ENCODE measurements at places on chromosomes 7 and 10.

DNA sequence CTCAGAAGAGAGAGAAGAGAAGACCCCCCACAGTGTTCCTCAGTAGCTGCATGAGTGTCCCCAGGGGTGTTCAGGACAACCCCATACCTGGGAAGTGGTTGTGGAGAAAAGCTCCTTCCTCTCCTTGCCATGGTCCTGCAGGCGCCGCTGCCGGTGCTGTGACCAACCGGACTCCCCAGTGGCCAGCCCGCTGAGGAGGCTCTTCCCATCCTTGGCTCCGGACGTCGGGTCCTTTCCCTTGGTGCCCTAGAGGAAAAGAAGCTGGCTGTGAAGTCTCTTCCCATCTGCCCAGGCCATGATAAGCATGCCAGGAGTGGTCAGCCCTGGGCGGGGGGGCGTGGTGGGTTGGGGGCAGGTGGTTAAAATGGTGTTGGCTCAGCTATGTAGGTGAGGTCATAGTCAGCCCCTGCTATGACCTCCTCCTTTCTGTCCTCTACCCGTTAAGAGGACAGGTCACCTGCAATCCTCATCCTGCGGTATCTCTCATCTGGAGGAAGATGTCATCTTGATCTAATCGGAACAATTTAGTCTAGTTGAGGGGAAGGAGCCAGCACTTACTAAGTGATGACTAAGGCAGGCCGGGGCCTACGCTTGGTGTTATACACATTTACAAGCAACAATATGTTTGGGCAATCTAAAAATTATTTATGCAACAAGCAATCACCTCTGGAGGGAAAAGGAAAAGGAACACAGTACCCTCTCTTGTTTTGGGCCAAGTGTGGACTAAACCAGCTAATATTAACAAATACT, 13.2 kb downstream of the WDR91 start:
- DNase-seq = no peak

- DNase-seq = no peak
Observed at GRCh38 chr10:3107426-3107961, 40.1 kb downstream of the PFKP start.

- no peak for DNase-seq
Observed at GRCh38 chr10:102802920-102803534, 34.2 kb downstream of the CYP17A1 start.

GRCh38 chr10:103717341-103718246, 137.8 kb downstream of the SH3PXD2A start:
- DNase-seq = no peak

- no peak for DNase-seq
Observed at GRCh38 chr7:155825336-155825735, 13.1 kb upstream of the SHH start.

- no peak for DNase-seq
Observed at GRCh38 chr10:120506674-120507073, 49.6 kb downstream of the PLPP4 start.

- no peak for DNase-seq
Observed at GRCh38 chr7:107130487-107131220, 38.1 kb upstream of the HBP1 start.

DNA sequence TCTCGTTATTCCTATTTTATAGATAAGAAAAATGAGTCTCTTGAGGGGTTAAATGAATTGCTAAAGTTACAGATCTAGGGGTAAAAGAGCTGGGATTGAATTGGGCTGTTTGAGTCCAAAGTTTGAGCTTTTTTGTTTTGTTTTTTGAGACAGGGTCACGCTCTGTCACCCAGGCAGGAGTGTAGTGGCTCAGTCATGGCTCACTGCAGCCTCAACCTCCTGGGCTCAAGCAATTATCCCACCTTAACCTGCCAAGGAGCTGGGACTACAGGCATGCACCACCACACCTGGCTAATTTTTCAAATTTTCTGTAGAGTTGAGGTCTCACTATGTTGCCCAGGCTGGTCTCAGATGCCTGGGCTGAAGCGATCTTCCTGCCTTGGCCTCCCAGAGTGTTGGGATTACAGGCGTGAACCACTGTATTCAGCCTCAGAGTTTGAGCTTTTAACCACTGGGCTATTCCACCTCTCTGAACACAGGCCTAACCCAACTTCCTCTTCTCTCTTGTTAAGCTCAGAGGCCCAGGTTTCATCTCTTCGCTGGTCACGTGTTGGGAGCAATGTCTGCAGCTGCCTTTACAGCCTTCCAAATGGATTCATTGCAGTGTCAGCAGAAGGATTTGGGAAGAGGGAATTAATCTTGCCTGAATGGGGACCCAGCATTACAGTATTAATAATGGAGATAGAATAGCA, 8.0 kb downstream of the SUFU start:
- no peak for DNase-seq

DNA sequence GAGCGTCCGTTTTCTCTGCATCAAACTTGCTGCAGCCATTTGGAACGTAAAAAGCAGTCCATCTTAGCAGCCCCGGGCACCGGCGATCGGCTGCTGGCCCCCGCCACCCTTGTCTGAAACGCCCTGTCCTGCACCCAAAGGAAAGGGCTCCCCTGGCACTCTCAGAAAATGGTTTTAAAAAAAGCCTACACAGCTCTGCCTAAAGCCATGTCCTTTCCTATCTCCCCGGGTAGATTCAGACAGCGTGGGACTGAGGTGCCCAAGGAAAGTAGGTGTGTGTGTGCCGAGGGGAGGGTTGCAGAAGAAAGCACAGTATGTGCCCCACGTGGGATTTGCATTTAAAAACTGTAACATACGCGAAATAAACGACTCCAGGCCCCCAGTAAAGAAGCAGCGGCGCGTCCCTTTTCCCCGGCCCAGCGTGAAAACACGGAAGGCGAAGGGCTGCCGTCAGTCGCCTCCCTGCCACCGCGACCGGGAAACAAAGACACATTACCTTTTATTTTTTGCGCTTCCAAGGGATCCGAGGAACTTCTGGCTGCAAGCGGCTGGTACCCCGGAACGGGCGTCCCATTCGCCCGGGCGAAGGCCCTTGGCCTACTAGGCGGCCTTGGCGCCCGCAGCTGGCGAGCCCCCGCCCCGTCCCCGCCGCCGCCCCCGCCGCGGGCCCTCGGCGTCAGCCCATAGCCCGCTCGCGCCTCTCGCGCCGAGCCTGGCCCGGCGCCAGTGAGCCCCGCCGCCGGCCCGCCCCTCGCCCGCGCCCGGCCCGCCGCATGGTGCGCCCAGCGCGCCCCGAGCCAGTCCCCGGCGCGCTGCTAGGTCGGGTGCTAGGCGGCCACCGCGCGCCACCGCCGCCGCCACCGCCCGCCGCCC, 304.6 kb downstream of the PRPF18 start:
- no peak for DNase-seq

- DNase-seq = no peak
Observed at GRCh38 chr7:83547526-83547925, 101.4 kb downstream of the SEMA3E start.

DNA sequence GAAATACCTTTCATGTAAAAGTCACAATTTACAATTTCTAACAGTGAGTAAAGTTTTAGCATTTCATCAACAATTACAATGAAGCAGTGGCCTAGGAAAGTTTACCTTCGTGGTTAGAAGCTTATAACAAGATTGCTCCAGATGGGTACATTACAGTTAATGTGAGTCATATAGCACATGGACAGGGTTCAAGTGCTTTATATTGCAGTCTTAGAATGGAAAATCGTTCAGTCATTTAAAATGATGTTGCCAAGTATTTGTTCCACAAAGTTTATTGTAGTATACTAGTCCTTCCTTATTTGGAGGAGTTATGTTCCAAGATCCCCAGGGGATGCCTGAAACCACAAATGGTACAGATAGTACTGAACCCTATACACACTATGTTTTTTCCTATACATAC, 174.6 kb upstream of the TARP start:
- no peak for DNase-seq

DNA sequence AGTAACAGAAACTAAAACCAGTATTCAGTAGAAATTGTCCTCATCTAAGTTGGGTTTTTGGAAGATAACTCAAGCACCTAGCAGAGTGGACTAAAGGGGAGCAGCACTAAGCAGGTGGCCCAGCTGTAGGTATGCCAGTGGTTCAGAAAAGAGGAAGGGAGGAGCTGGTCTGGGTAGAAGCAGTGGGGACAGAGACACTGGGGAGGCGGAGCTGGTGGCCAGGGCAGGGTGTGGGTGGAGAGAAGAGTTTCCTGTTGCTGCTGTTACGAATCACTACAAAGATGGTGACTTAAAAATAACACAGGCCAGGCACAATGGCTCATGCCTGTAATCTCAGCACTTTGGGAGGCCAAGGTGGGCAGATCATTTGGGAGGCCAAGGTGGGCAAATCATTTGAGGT, 136.2 kb downstream of the WDR11 start:
- DNase-seq = no peak

DNA sequence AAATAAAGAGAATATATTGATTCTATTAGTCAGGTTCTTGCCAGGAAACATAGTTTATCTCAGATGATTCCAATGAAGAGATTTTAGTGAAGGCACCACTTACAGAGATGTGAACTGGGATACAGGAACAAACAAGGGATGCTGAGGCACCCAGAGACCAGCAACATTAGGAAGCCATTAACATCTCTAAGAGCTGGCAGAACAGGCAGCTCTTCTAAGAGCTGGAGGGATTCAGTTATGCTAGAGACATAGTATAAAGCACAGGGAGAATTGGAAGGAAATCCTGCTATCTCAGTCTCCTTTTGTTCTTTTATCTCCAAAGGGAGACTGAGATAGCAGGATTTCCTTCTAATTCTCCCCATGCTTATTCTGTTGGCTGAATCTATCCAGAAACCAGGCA, 22.0 kb downstream of the OR6B1 start:
- no peak for DNase-seq

- no peak for DNase-seq
Observed at GRCh38 chr10:48237259-48238250, 36.9 kb downstream of the FRMPD2 start.
